KG1 (cell line): ENCODE measurements at places on chromosomes 4 and X.

DNA sequence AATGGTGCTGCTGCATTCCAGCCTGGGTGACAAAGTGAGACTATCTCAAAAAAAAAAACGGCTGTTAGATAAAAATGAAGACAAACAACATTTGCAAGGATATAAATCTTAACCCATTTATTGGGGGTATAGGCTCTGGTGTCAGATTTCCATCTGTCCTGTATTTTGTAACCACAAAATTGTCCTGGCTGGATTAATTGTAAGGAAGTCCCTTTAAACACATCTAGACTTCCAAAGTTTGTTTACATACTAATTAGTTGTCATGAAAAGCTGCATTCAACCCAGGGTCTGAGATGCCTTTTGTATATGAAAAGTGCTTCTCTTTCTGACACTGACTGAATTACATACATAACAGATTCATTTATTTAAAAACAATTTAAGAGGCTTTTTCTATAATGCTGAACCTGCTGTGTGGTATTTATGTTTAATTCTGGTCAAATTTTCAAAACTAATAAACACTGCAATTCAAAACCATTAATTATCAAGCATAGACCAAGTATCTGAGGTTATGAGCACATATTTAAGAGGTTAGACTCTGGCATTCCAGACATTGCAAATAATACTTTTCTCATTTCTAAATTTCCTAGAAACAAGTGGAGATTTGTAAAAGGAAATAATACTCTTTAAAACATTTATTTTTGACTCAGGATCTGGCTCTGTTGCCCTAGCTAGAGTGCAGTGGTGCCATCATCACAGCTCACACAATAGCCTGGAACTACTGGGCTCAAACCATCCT lies 17.5 kb upstream of the UGDH start:
- DNase-seq = no peak

DNA sequence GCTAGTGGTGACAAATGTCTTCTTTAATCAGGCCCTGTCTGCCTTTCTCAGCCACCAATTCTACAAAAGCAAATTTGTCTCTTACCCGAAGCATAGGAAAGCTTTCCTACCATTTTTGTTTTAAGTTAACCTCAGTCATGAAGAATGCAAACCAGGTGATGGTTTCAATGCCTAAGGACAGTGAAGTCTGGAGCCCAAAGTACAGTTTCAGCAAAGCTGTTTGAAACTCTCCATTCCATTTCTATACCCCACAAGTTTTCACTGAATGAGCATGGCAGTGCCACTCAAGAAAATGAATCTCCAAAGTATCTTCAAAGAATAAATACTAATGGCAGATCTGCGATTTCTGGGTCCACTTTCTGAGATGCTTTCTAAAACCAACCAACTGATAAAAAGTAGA lies 23.9 kb downstream of the SRD5A3 start:
- no peak for DNase-seq

GRCh38 chrX:3699821-3700381 lies 13.5 kb downstream of the PRKX start:
- DNase-seq = no peak

DNA sequence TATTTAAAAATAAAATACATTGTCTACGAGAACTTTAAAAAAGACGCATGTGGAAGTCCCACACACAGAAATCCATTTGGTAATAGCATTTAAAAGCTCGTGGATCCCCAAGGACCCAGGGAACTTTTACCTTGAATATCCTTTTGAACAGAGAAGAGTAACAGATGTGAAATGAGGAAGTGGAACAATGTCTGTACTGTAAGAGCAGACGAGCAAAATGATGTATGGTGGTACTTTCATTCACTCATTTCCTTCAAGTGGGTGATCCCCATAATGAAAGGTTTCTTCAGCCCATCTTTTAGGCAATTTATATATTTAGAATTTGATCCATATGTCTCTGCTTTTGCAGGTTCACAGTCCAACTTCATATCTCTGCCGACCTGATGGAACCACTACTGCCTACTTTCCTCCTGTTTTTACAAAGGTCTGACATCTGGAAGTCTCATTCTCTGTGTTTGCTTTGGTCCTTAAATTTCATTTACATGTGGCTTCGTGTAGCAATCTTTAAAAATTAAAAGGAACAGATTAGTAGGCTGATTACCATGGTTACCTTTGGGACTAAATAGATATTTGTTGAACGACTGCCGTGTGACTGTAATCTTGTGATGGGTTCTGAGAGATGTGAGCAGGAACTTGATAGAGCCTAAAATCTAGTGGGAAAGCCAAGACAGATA lies 188.4 kb downstream of the PALLD start:
- no peak for DNase-seq

DNA sequence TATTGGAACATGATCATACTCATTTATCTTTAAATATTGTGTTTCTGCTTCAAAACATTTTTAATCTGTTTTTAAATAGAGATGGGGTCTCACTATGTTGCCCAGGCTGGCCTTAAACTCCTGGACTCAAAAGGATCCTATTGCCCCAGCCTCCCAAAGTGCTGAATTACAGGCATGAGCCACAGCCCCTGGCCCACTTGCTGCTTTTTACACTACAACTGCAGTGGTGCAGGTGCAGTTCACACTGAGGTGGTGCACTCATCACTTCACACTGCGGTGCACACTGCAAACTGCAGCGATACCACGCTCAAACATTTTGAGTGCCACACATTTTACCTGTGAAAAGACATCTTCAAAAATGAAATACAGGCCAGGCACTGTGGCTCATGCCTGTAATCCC lies 10.8 kb downstream of the RPS3A start:
- no peak for DNase-seq

DNA sequence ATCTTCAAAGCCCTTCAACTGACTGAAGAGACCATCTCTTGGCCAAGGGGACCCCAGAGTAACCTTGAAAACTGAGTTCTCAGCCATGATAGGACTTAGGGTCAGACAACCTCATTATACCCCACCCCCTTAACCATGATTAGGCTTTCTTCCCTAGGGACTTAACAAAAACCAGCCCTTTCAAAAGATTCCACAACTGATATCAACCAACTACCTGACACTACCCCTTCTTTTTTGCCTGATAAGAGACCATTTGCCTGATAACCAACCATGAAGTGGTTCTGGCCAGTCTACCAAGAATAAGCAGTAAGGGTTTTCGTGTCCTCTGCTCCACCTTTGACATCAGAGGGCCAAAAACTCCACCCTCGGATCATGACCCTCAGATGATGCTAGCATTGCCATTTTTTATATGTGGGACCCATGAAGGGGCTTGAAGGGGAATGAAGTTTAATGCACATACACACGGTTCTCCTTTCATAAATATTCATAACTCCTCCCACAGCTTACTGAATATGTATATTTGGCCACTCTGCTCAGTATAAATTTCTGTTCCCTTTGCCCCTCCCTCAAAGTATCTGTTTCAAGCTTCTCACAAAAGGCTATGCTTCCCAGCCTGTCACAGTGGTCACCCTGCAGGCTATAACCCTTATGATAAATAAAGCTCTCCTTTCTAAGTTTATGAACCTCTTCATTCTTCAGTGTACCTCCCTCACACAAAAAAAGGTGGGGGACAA lies 12.3 kb downstream of the TBCK start:
- no peak for DNase-seq

- no peak for DNase-seq
These were observed 27.5 kb upstream of the SULT1B1 start for GRCh38 chr4:69787879-69788278.

DNA sequence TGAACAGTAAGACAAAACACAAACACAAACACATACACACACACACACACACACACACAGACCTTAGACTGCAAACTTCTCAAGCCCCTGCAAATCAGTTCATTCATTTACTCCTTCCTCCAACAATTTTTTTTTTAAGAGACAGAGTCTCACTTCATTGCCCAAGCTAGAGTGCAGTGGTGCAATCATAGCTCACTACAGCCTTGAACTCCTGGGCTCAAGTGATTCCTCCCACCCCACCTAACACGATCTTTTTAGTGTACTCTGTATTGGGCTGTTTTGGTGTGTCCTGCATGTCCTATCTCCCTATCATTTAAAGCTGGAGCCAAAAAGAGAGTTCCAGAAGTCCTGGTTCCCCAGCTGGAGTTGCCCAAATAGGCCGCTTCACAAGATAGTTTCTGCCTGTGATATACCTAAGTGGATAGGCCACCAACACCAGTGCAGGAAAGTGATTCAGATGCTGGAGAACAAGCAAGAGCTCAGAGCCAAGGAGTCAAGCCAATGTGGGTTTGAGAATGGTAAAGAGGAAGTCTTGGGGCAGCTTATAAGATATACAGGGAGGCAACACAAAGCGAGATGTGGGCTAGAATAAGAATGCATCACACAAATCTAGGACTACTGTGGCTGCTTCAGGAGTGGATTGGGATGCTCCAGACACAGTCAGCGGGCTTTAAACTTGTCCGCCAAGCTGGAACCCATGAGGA lies 85.4 kb upstream of the RAPGEF2 start:
- no peak for DNase-seq

- DNase-seq = no peak
These were observed 7.7 kb downstream of the COL4A5 start for GRCh38 chrX:108447303-108447702.

GRCh38 chrX:111519215-111519614 lies 7.8 kb downstream of the SERTM2 start:
- DNase-seq = no peak

- DNase-seq = no peak
These were observed 66.8 kb upstream of the PLS3 start for GRCh38 chrX:115494161-115494560.

- DNase-seq = no peak
These were observed 525.5 kb upstream of the BOD1L1 start for GRCh38 chr4:14152834-14153519.

- no peak for DNase-seq
These were observed 21.5 kb downstream of the FAM114A1 start for GRCh38 chr4:38889143-38889542.

DNA sequence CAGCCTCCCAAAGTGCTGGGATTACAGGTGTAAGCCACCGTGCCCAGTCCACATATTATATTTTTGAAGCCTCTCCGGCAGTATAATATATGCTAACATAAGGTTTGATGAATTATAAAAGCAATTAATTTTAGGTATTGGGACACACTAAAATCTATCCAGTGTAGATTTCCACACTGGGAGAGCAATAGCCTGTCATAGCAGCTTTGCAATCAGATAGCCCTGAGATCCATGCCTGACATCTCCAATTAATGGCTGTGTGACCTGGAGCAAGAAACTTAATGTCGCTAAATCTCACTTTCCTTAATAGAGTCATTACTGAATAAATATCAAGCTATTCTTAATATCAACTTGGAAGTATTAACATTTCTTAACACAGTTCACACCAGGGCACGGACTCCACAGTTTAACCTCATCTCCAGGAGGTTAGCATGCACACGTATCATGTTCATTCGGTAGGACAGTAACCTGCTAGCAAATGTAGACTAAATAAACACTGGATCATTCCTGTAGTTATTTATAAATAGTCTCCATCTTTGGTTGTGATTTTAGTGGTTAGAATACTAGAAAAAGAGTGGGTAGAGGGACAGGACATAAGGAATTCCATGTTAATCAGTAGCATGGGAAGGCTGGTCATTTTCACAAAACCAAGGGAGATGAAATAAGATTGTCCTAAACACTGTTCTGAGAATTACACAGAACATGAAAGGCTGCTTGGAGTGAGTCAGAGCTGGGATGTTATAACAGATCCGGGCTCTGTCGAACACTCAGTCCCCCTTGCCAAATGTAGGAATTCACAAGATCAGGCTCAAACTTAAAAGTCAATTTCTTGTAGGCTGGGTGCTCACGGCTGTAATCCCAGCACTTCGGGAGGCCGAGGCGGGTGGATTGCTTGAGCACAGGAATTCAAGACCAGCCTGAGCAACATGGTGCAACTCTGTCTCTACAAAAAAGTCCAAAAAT lies 254.7 kb downstream of the PALLD start:
- DNase-seq = no peak

DNA sequence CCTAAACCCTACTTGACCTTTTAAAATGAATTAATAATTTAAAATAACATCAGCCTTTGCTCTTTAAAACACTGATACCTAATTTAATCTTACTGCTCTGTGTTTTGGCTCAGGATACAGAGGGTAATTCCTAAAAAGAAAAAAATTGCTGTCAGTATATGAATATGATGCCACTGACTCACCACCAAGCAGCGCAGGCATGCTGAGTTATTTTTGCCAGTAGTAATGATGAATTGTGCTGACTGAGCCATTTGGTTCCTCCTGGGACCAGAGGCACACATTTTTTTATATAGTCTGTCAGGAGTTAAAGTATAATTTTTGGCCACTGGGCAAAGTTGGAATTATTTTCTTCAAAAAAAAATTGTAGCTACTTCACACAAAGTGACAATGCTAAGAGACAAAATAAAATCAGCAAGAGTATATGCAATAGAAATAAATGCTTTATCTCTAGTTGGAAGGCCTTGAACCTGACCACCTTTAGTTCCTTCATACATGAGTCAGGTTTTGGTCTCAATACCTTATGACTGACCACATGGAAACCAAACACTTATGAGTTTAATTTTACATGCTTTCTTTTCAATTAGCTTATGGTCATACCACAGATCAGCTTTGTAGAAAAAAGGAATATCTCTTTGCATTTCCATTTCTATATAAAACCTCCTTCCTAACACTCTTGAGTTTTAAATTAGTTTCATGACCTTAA lies 115.1 kb downstream of the PPP3CA start:
- no peak for DNase-seq

GRCh38 chr4:120318196-120318846 lies 251.7 kb upstream of the MAD2L1 start:
- DNase-seq = no peak

GRCh38 chr4:2484993-2485392 lies 16.1 kb downstream of the RNF4 start:
- peak; percentile 58 for DNase-seq

- no peak for DNase-seq
These were observed 21.9 kb upstream of the SPON2 start for GRCh38 chr4:1194010-1194900.
